CD8-positive, alpha-beta memory T cell (primary cell): ENCODE measurements at places on chromosomes 7 and 10.

GRCh38 chr7:40310258-40310657 is 175.5 kb downstream of the SUGCT start:
- DNase-seq = no peak

DNA sequence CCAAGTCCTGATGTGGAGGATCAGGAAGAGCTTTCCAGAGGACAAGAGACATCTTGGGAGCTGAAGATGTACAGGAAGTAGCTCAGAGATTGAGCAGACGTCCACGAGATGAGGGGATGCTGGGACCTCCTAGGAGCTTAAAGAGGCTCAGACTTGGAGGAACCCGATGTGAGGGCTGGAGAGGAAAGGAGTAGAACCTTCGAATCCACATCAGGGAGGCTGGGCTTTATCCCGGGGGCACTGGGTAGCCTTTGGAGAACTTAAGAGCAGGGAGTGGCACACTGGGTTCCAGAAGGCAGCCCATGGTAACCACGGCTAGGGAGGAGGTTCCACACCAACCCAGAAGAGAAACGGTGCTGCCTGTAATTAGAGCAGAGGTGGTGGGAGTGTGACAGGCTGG is 10.8 kb downstream of the PRKCQ start:
- DNase-seq = no peak

DNA sequence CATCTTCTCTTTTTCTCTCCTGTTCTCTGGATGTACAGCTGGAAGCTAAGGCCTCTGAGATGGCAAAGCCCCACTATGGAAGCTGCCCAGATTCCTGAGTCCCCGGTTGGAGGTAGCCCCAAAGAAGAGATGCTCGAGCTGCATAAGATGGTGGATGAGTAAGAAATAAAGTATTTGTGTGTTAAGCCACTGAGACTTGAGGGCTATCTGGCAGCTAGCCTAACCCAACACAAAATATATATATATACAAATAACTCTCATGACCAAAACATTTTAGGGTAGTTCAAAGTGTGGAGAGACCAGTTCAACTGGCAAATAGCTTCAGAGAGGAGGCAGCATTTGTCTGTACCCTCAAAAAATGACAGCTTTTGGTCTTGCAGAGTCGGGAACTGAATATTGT is 72.4 kb upstream of the PDE1C start:
- no peak for DNase-seq

- DNase-seq = no peak
Observed at GRCh38 chr7:140605337-140605736, 35.3 kb downstream of the DENND2A start.

DNA sequence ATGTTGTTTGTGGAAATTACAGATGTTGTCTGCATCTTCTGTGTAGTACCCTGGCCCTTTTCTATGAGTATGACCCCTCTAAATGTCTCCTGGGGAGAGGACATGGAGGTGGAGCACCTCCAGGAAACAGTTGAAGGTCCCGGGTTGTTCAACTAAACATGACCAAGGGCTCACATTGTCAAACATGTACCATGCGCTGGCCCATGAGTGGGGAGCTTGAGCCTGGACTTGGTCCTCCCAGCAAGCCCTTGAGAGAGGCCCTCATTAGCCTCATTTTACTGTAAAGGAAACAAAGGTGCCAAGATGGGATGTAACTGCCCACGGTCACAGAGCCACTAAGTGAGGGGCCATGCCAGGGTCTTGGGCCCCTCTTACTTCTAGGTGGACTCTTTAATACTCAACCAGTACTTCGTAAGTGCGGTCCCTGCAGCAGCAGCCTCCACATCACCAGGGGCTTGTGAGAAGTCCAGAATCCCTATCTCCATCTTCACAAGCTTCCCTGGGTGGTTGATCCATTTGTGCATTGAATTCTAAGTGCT is 31.2 kb downstream of the C10orf71 start:
- no peak for DNase-seq

DNA sequence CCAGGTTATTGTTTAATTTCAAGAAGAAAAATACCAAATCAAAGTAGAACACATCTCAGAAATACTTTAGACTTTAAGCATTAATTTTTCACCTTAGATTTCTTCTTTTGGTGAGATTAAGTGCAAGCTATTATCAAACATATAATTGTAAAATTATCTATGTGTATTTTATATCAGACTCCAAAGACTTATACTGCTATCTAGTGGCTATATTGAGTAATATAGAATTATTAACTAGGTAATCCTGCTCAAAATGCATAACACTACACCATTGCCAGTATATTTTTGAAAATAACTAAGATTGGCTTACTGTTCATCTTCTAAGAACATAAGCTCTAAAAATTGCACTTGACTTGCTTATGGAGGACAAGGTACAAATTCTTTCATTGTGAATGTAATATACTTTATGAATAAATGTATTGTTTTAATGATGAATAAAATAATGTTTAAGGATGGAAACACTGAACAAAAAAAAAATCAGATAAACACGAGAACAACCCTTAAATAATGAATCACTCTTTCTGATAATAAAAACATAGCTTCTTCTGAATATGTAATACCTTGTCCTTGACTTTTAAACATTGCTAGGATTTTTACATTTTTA is 86.7 kb upstream of the GNAI1 start:
- DNase-seq = no peak

DNA sequence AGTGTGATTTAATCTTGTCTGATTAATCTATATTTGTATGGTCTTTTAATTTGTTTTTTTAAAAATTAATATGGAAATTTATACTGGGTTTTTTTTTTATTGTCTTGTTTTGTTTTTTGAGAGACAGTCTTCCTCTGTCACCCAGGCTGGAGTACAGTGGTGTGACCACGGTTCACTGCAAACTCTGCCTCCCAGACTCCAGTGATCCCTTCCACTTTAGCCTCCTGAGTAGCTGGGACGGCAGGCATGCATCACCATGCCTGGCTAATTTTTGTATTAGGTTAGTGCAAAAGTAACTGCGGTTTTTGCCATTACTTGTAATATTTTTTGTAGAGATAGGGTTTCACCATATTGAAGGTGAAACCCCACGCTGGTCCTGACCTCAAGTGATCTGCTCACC is 73.1 kb downstream of the TET1 start:
- DNase-seq = no peak

- no peak for DNase-seq
Observed at GRCh38 chr7:139699640-139700504, 77.9 kb downstream of the HIPK2 start.

DNA sequence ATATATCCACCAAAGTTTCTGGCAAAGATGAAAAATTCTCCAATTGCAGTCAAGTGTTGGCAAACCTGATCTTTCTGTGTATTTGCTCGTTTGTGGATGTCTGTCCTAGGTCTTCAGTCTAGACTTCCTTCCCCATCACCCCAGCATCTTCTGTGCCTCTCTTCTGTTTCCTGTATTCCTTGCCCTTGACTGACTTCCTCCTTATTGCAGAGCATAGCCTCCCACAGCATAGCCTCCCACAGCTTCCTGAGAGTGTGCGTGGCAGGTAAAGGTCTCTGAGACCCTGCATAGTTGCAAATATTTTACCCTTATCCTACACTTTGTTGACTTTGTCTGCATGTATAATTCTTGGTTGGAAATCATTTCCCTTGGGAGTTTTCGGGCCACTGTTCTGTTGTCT is 18.4 kb downstream of the SLC18A2 start:
- no peak for DNase-seq

GRCh38 chr7:39703144-39703543 is 79.8 kb downstream of the RALA start:
- DNase-seq = no peak

DNA sequence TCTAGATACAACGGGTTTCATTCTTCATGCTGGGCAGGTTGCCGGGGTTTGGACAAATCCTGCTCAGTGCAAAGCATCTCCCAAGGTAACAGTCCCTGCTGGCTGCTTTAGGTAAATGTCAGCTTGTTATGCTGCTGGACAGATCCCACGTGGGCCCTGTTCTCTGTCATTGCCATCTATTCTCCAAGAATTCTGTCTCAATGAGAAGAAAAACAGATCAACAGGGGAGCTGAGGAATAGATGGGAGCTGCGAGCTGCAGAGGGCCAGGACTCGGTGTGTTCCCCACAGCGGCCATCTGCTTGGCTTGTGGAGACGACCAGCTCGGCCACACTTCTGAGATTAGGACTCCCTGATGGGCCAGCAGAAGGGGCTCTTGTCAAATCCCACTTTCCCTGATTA is 235.2 kb downstream of the DPP6 start:
- DNase-seq = no peak
